ENCODE measurements at places on chromosomes 13 and 19. TPM values are rescaled to one million over a fixed set of nuclear protein-coding genes. Genes with fewer than 3 reads are reported as not detected.

DNA sequence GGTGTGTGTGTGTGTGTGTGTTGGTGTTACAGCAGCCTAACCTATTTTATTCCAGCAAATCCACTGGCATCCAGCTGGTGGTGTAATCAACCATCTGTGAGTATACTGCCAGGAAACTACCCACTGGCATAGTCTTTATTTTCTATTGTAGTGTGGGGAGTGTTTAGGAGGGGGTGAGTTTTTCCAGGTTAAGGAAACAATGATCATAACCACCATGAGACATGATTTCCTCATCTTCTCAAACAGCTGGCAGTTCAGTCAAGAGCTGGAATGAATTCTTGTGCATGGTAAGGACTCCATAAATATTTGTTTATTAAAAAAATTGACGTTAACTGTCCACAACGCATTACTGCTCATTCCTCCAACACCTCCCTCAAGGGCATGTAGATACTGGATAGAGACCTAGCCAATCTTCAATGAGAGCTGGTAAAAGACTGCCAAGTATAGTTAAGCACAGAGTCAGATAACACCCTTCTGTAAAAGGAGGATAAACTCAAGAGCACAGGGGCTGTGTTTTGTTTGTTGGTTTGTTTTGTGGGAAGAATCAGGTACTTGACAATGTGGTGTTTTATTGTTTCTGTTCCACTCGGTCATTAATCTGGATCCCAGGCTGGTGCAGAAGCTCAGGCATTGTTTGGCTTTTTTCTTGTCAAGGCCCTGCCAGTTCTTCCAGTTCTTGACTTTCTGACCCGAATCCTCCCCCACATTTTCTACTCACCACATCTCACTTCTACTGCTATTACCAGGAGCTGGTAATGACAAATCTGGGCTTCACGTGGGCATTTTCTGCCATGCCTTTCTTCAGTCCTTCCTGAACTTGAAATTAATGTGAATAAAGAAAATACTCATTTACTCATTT lies 31.6 kb upstream of the SLC46A3 start:
- DNase-seq = no peak
- H3K27ac ChIP-seq = peak overlapping the region; percentile 2
- H3K27me3 ChIP-seq = no peaks in the 10 kb centered on the region
- no peak overlapping the region for H3K4me3 ChIP-seq

GRCh38 chr19:45110851-45111266 lies 17.9 kb downstream of the PPP1R37 start:
- H3K4me1 ChIP-seq = peaks cover 9% of the 10 kb centered on the region
- no peak for DNase-seq
- H3K4me3 ChIP-seq = no peak overlapping the region
- no peaks in the 10 kb centered on the region for H3K36me3 ChIP-seq
- H3K27ac ChIP-seq = no peak overlapping the region
- no peaks in the 10 kb centered on the region for H3K27me3 ChIP-seq

GRCh38 chr13:111640006-111640405 lies 319.6 kb downstream of the TEX29 start:
- no peaks in the 10 kb centered on the region for H3K36me3 ChIP-seq
- DNase-seq = no peak
- H3K4me3 ChIP-seq = no peak overlapping the region
- no peak overlapping the region for H3K27ac ChIP-seq

DNA sequence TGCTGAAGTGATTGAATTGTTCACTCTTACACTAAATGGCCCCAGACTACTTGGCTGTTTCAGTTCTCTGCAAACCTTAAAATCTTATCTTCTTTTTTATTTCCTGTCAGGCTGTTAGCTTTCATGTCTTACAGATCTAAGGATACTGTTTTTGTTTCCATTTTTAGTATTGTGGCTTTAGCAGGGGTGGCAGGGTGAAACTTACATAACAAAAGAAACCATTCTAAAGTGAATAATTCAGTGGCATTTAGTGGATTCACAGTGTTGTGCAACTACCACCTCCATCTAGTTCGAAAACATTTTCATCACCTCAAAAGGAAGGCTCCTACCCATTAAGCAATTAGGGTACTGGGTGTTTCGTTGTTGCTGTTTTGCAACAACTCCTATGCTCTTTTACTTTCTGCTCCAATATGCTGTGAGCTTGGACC lies 19.8 kb downstream of the TMEM272 start:
- H3K36me3 ChIP-seq = no peaks in the 10 kb centered on the region
- no peaks in the 10 kb centered on the region for H3K27me3 ChIP-seq
- peaks cover 25% of the 10 kb centered on the region for H3K4me1 ChIP-seq
- no peak overlapping the region for H3K4me3 ChIP-seq

GRCh38 chr13:22285867-22286266 lies 615.0 kb downstream of the FGF9 start:
- DNase-seq = no peak
- H3K4me3 ChIP-seq = no peak overlapping the region
- H3K4me1 ChIP-seq = no peaks in the 10 kb centered on the region

The TTYH1 gene
- 0.64 TPM for total RNA-seq

The ERICH6B gene
- total RNA-seq = not detected

All from heart right ventricle (tissue), 16 donors.